CD4-positive, alpha-beta T cell (primary cell): ENCODE measurements at places on chromosomes 1 and 21.

GRCh38 chr1:43450251-43450941, 3.3 kb downstream of the HYI start:
- DNase-seq = no peak

- DNase-seq = no peak
Observed at GRCh38 chr1:227937838-227938145, 9.9 kb downstream of the WNT9A start.

- DNase-seq = no peak
Observed at GRCh38 chr1:113283914-113284313, 106.4 kb upstream of the MAGI3 start.

GRCh38 chr1:87252406-87252805, 76.3 kb upstream of the LMO4 start:
- DNase-seq = no peak

DNA sequence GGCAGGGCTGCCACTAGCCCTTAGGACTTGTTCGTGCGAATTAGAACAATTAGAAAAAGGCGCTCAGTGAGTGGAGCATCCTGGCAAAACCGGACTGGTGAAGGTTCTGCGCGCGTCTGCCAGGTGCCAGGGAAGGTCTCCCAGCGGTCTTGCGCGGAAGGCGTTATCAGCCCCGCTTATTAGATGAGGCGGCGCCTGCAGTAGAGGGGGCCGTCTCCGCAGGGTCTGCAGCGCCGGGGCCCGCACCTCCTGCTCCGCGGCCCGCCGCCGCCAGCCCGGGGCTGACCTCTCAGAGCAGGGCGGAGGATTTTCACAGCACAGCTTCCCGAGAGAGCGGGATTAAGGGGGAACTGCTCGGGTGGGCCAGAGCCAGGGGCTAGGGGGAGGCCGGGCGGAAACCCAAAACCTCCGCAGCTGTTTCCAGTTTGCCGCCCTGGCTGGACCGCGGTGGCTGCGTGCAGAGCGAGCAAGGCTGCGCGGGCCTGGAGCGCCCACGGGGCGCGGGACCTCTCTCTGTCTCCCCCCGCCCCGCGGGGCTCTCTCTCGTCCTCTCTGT, 155.2 kb downstream of the FOXD2 start:
- DNase-seq = no peak

GRCh38 chr1:94745742-94746141, 74.4 kb upstream of the SLC44A3 start:
- no peak for DNase-seq

GRCh38 chr1:192104852-192105251, 53.4 kb upstream of the RGS18 start:
- DNase-seq = no peak

GRCh38 chr1:44292651-44293050, 62.4 kb downstream of the ERI3 start:
- DNase-seq = no peak

GRCh38 chr21:28426545-28426944, 566.1 kb downstream of the LTN1 start:
- DNase-seq = no peak

GRCh38 chr1:174654560-174654959, 206.8 kb downstream of the GPR52 start:
- no peak for DNase-seq
